ENCODE measurements at places on chromosomes 2 and 18.

GRCh38 chr2:54191361-54192135 lies 64.5 kb downstream of the TSPYL6 start:
- DNase-seq = no peak

- no peak for DNase-seq
These were observed 21.9 kb downstream of the SLC25A52 start for GRCh38 chr18:31738460-31739407.

DNA sequence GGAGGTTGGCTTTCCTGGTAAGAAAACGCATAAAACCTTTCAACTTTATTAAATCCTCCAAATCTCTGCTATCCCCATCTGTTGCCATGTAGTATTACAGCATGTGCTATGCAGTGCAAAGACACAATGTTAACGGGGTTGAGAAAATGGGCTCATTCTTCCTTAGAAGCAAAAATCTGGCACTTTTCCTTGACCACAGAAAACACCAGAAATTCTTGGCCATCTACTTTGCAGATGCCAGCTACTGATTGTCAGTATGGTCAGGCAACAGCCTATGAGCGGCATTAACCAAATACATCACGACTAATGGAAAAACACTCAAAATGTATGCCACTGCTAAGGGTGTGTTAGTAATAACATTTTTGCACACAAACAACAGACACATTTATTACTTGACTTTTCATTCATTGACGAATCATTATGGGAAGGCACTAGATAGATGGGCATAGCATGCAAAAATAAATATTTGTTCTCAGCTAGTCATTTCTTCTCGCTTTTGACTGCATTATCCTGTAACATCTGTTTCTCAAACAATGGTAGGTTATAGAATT lies 65.2 kb upstream of the CRIM1 start:
- no peak for DNase-seq

- DNase-seq = no peak
These were observed 11.5 kb downstream of the IGFBP5 start for GRCh38 chr2:216683846-216684245.

GRCh38 chr2:48175656-48176055 lies 269.4 kb upstream of the FBXO11 start:
- DNase-seq = no peak

DNA sequence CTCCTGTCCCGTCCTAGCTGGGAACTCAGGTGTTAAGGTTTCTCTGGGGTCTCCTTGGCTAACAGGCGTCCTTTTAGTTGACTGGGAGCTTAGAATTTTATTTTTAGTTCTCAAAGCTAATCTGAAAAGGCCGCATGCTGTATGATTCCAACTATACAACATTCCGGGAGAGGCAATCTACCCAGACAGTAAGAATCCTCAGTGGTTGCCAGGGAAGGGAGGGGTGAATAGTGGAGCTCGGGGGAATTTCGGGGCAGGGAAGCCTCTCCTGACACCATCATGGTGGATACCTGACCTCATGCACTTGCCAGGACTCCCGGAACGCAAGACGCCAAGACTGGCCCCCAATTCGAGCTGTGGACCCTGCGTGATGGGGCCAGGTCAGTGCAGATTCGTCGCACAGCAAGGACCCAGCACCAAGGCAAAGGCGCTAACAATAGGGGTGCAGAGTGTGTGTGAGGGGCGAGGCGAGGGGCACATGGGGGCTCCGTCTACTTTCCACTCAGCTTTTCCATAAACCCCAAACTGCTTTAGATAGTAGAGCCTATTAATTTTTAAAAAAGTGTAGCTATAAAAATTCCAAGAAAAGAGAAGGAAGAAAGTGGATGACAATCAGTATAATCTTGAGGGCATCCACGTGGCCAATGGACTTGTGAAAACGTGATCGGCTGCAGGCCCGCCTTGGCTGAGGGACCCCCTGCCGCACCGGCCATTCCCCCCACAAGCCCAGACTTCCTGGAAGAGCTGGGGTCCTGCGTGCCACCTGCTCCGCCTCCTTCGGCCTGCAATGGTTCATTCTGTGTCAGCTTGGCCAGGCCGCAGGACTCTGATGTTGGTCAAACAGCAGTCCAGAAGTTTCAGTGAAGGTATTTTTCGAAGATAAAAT lies 17.3 kb downstream of the PDCD1 start:
- DNase-seq = no peak

DNA sequence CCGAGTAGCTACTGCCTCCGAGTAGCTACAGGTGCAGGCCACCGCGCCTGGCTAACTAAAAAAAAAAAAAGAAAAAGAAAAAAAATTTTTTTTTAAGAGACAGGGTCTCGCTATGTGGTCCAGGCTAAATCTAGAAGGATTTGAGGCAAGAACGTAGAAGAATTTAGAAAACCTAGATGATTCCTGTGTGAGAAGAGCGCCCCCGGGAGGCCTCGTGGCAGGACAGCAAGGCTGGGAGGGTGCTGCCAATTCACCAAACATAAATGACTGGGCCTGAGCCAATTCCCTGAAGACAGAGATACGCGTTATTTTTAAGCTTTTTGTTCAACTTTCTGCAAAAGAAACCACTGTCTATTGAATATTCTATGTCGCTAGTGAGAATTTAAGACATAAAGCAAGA lies 90.1 kb upstream of the TGFA start:
- peak; percentile 31 for DNase-seq

DNA sequence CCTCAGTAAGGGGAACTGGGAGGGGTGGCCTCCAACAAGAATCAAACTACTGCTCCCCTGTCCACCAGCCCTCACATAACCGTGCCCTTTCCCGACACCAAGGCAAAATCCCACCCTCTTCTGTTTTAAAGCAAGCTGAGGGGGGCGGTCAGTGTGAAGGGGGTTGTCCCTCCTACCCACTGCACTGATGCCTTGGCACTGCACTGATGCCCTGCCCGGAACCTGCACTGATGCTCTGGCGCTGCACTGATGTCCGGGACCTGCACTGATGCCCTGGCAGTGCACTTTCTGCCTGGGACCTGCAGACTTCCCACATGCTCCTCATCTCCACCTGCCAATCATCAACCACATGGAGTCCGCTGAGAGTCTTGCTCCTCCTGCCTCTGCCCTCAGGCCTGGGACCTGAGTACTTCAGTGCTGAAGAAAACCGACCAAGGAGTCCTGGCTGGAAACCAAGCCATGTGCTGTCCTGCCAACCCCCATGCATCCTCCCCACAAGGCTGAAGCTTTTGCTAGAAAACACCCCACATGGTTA lies 179.5 kb downstream of the SMAD2 start:
- no peak for DNase-seq

DNA sequence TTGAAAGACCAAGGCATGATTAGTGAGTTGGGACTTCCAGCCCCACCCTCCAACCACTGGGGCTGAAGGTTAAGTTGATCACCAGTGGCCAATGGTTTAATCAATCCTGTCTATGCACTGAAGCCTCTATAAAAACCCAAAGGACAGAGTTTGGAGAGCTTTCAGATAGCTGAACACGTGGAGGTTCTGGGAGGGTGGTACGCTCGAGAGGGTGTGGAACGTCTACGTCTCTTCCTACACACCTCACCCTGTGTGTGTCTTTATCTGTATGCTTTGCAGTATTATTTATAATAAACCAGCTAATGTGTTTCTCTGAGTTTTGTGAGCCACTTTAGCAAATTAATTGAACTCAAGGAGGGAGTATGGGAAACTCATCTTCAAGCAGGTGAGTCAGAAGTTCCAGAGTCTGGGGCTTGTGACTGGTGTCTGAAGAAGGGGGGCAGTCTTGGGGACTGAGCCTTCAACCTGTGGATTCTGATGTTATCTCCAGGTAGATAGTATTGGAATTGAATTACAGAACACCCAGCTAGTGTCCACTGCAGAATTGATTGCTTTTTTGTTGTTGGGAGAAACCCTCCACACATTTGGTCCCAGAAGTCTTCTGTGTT lies 20.3 kb downstream of the ACTR3 start:
- no peak for DNase-seq

- DNase-seq = no peak
These were observed 1.4 kb downstream of the ARID5A start for GRCh38 chr2:96537734-96538486.

GRCh38 chr2:205375461-205376448 lies 306.5 kb upstream of the NRP2 start:
- no peak for DNase-seq

- no peak for DNase-seq
These were observed 963.6 kb upstream of the CNTNAP5 start for GRCh38 chr2:123061534-123061933.

GRCh38 chr2:85635011-85635410 lies 19.0 kb downstream of the USP39 start:
- DNase-seq = no peak

- no peak for DNase-seq
These were observed 14.9 kb upstream of the ANO7 start for GRCh38 chr2:241173557-241173956.

DNA sequence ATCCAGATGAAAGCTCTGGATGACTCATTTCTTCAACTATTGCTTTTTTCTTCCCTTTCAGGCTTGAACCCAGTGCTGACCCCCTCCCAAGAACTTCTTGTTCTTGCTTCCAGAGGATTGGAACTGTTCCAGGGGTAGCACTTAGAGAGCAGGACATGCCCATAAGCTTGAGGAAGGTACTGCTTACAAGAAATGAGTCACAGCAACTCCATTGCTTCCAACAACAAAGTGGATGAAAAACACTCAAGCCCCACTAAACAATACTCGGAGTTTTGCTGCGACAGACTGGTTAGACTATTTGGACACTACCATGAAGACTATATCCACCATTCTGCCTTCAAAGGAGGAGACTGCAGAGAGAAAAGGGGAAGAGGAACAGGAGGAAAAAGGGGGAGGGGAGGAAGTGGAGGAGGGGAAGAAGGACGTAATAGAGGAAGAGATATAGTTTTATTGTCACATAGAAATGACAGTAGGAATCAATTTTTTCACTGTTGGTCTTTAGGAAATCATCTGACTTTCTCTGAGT lies 1.6 kb upstream of the EPC2 start:
- DNase-seq = no peak

- DNase-seq = peak; percentile 36
These were observed 8.5 kb downstream of the IRS1 start for GRCh38 chr2:226791056-226791486.

GRCh38 chr2:171735991-171736710 lies 48.9 kb downstream of the DYNC1I2 start:
- no peak for DNase-seq

- DNase-seq = no peak
These were observed 915.6 kb downstream of the NRXN1 start for GRCh38 chr2:50116096-50117010.

DNA sequence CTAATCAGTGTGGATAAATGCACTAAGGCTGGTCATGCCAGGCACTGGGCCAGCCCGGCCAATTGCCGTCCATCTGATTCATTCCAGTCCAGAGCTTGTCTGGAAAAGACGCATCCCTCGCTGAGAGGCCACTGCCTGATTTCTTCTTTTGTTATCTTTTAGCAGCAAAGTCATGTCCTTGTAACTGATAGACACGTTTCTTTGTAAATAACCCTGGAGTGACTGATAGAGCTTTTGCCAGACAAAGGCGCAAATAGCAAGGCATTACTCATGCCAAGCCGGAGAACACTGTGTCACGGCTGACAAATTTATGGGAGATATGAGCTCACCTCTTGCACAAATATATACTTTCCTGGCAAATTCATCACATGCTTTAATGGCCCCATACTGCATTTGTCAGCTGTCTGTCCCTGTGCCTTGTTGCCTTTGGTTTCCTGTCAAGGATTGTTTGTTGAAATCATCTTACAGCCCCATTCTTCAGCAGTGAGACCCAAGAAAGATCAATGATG lies 164.4 kb downstream of the ETAA1 start:
- DNase-seq = no peak

DNA sequence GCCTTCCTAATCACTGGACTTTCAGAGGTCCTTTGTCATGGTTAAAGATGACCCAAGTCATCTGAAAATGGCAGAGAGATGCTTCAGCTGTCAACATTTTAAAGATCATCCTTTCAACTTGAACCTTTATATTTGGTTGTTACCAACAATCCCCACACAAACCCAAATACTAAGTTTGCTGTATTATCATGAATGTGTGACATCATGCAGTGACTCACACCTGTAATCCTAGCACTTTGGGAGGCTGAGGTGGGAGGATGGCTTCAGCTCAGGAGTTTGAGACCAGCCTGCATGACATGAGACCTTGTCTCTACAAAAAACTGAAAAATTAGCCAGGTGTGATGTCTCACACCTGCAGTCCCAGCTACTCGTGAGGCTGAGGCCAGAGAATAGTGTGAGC lies 55.2 kb upstream of the NRP2 start:
- DNase-seq = no peak

- DNase-seq = no peak
These were observed 37.8 kb upstream of the TMEM182 start for GRCh38 chr2:102724016-102724490.

- DNase-seq = no peak
These were observed 257.3 kb upstream of the RASGRP3 start for GRCh38 chr2:33219114-33219513.

GRCh38 chr2:121257480-121257840 lies 27.5 kb downstream of the TFCP2L1 start:
- no peak for DNase-seq

DNA sequence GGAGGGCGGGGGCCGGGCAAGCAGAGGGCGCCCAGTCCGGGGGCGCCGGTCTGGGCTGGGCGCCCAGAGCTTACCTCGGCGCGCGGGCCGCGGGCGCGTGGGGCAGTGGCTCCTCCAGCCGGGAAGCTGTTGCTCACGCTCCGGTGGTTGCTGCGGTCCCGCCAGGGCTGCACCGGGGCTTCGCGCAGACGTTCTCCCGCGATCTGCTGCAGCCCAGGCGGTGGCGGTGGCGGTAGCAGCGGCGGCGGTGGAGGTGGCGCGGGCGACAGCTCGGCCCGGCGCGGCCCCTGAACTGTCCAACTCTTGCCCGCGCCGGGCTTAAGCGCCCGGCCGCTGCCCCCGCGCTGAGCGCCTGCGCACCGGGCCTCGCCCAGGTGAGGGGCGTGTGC lies 391 bp downstream of the ZNF385B start:
- no peak for DNase-seq

GRCh38 chr18:46400449-46400848 lies 256.6 kb downstream of the LOXHD1 start:
- DNase-seq = no peak

GRCh38 chr2:172965433-172966212 lies 110.0 kb upstream of the MAP3K20 start:
- DNase-seq = no peak

DNA sequence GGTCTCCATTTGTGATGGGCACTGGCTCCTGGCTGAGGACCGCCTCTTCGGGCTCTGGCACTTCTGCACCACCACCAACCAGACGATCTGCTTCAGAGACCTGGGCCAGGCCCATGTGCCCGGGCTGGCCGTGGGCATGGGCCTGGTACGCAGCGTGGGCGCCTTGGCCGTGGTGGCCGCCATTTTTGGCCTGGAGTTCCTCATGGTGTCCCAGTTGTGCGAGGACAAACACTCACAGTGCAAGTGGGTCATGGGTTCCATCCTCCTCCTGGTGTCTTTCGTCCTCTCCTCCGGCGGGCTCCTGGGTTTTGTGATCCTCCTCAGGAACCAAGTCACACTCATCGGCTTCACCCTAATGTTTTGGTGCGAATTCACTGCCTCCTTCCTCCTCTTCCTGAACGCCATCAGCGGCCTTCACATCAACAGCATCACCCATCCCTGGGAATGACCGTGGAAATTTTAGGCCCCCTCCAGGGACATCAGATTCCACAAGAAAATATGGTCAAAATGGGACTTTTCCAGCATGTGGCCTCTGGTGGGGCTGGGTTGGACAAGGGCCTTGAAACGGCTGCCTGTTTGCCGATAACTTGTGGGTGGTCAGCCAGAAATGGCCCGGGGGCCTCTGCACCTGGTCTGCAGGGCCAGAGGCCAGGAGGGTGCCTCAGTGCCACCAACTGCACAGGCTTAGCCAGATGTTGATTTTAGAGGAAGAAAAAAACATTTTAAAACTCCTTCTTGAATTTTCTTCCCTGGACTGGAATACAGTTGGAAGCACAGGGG lies 5.5 kb downstream of the TMEM37 start:
- no peak for DNase-seq

GRCh38 chr2:238847419-238847801 lies 475 bp upstream of the TWIST2 start:
- DNase-seq = no peak
